ENCODE measurements at places on chromosomes 7 and 10. TPM values are rescaled to one million over a fixed set of nuclear protein-coding genes. Genes with fewer than 3 reads are reported as not detected.

PRSS37 gene
- not detected for total RNA-seq

CACNB2 gene
- total RNA-seq: 2.6 TPM

CCM2 gene
- 30.4 TPM for total RNA-seq

DNA sequence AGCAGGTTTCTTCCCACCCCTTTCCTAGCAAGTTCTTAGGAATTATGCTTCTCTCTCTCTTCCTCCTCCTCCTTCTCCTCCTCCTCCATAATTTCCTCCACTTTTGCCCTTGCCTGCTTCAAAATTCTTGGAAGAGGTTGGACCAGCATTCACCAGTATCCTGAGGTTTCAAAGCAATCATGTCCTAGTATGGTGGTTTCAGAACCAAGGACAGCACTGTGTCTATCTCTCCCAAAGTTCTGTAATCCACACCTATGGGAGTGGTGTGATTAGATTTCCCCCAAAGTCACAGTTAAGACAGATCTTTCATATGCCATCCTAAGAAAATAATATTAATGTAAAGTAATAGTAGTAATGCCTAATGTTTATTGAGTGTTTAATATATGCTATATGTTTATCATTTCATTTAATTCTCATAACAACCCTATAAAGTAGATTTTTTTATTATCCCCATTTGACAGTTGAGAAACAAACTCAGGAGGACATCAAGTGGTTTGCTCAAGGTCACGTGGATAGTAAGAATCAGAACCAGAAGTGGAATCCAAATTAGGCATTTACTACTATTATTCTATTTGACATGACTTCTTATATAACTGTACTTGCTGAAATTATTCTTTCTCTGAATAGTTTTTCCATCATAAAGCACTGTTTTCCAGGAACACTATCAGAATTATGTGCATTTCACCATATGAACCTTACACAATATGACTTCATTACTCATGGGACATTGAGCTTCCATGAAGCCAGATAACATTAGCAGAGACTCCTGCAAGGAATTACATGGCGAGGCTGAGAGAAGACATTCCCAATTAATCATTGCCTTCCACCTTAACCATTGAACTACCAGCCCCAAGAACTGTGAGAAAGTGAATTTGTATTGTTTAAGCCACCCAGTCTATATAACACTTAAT, 91.4 kb downstream of the IPMK start:
- H3K27me3 ChIP-seq: no peaks in the 10 kb centered on the region
- no peak for DNase-seq
- no peak overlapping the region for H3K27ac ChIP-seq

GRCh38 chr7:94436018-94436604, 41.4 kb downstream of the COL1A2 start:
- no peaks in the 10 kb centered on the region for H3K4me1 ChIP-seq
- peak; percentile 60 for DNase-seq
- H3K27me3 ChIP-seq: no peaks in the 10 kb centered on the region
- H3K4me3 ChIP-seq: no peak overlapping the region

DNA sequence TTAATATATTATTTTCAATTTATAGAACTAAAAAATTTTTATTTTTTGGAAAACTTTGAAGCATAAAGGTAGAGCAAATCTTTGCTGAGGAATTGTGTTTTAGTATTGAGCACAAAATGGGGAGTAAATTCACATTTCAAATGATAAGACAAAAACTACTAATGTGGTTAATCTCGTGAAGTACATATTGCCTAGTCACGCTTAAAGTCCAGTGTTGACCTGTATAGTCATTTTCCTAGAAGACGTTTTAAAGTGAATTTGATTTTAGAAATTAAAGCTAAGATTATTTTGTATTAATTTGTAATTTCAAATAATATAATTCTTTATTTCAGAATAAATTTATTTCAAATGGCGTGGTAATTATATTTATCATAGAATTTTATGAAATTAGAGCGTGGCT, 57.2 kb upstream of the MSRB2 start:
- DNase-seq: no peak
- no peaks in the 10 kb centered on the region for H3K36me3 ChIP-seq
- no peak overlapping the region for H3K27ac ChIP-seq
- H3K27me3 ChIP-seq: no peaks in the 10 kb centered on the region

DYDC2 gene
- total RNA-seq: 2.6 TPM

MKI67 gene
- 99.0 TPM for total RNA-seq

ZNF138 gene
- 25.6 TPM for total RNA-seq

DNA sequence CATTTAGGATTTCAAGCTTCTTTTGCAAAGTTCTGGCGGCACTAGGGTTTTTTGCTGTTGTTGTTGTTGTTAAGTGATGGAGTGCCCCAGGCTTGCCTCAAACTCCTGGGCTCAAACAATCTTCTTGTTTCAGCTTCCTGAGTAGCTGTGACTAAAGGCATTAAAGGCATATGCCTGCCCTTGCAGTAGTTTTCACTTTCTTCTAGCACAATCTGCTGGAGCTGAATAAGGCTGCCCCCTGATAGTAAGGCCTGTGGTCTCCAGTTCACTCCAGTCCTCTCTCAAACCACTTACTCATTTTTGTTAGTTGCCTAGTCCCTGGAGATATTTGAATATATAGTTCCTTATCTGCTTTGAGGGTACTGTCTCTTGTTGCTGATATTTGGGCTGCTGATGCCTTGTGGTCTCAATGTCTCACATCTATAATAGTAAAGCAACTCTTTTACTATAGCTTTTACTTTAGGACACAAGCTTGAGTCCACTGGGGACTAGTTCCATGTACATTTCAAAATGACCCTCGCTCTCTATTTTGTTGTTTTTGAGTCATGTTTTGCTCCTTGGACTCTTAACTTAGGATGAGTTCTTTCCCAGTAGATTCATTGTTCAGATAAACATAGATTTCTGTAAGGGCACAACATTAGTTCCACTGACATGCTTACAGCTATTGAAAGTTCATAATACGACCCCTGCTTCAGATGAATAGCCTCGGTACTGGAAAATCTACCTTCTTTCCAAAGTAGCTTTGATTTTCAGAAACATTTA, 25.5 kb downstream of the PHF14 start:
- H3K27me3 ChIP-seq: no peaks in the 10 kb centered on the region
- no peak overlapping the region for H3K4me3 ChIP-seq
- H3K27ac ChIP-seq: no peak overlapping the region
- H3K4me1 ChIP-seq: no peaks in the 10 kb centered on the region
- no peak for DNase-seq

Data from H9 (cell line).